EL (cell line): ENCODE measurements at places on chromosomes 7 and 10.

GRCh38 chr7:16271355-16271915 lies 149.9 kb downstream of the CRPPA start:
- DNase-seq = no peak

DNA sequence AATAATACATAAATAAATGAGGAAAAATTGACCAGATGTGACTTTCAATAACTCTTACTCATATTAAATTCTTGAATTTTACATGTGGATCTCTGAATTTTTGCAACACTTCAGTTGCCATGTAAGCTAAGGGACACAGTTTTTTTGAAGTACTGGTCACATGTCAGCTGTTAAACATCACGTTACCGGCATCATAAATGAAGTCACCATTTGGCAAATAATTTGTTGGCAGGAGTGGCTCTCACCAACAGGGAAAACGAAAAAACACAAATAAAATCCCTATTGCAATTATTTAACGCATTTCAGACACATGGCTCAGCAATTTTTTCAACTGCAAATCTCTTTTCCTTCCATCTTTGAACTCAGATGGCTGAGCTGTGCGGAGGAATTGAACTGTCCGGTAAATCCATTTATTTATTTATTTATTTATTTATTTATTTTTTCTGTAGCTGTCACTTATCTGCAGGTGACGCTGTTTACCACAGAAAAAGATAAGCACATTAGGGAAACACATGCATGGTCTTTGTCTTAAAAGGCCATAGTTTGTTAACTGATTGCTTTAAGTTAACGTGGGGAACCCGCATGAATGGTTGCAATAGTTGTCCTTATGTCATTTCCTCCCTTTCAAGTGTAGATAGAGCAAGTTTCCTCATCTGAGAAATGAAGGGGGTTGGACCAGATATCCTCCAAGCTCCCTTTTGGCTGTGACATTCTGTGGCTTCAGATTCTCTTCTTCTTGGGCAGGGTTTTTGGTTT lies 64.7 kb upstream of the JAZF1 start:
- DNase-seq = no peak

DNA sequence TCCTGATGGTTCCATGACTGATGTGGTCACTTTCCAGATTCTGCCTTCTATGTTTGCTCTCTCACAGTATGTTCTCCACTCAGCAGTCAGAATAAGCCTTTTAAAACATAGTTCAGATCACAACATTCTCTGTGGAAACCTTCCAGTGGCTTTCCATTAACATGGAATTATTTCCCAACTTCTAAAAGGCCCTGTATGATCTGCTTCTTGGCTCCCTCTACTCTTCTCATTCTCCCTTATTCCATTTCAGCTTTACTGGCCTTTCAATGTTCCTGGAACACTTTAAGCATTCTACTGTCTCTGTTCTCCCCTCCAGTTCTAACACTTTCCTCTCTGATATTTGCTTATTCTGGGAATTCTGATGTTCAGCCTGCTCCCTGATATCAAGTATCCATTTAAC lies 325.6 kb downstream of the THSD7A start:
- DNase-seq = no peak

GRCh38 chr7:159103382-159104187 lies 41.1 kb downstream of the VIPR2 start:
- DNase-seq = no peak

- DNase-seq = no peak
These were observed 7.6 kb downstream of the CYCS start for GRCh38 chr7:25117226-25118047.

- no peak for DNase-seq
These were observed 109.0 kb downstream of the LRMDA start for GRCh38 chr10:75540357-75540966.

DNA sequence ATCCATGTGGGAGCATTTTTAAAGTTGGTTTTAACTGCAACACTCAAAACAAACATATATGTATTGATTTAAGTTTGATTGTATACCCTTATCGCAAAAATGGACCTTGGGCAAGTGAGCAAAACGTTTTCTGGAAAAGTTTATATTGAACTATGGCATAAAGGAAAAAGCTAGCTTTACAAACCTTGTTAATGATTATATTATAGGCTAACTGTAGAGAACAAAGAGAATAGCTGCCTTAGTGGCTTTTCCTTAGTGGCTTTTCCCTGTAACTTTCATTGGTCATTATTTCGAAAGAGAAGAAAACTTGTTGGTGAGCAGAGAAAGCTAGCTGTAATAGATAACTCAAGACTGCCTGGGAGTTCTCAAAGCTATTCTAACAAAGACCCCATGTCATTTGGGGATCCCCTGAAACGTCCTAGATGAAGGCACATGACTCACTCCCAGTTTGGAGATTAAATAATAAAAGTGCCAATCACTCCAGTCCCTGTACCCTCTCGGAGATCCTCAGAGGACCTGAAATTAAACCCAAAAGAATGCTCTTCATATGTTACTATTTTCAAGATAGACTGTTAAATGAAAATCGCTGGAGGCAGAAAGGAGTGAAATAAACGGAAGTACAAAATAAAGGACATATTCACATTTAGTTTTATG lies 92.1 kb downstream of the SRI start:
- DNase-seq = no peak

DNA sequence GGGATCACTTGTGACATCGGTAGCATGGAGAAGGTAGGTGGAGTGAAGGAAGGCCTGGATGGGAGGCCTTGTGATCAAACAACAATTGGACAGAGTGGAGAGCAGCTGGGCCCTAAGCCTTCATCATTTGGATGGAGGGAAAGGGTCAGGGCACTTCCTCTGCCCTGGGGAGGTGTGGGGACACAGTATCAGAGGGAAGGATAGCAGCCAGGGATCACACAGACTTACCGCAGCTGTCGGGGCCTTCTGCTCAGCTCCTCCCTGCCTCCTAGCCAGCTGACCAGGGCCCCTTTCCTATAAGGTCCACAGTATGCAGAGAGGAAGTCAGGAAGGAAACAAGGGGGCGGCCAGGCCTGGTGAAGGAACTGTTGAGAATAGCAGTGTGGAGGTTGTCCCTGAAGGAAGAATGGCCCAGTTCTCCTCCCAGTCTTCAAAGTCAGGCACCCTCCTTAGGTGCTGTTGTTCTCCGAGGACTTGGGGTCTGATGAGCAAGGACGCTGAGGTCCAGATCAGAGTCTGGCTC lies 62.1 kb downstream of the ABCC2 start:
- DNase-seq = no peak

GRCh38 chr10:63516207-63516606 lies 5.0 kb upstream of the REEP3 start:
- no peak for DNase-seq

DNA sequence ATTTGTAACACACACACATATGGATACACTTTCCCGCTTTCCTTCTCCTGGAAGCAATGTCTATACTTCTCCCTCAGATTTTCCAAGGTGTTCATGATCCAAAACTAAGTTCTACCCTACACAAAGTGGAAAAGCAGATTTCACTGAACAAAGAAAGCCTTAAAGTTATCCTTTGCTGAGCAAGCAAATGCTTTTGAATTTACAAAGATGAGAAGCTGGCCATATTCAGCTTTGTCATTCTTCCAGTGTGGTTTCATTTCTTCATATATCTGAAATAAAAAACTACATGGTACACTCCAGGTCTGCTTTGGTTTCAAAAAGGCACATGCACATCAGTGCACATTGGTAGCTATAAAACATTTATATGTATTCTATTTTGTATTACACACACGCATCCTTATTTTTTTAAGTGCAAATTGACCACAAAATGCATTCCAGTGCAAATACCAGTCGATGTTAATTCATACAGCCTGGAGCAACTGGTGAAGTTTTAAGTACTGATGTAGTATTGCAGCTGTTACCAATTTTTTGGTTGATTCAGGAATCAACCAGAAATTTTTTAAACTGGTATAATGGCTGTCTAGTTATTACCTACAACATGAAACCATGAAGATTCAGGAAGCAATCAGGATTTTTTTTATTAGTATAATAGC lies 65.5 kb upstream of the SRPK2 start:
- DNase-seq = peak; percentile 91

GRCh38 chr10:80453842-80454512 lies at the start of gene TSPAN14:
Gene TSPAN14, plus strand, starts transcription at chr10:80454310. Its CDS starts 34,924 bp downstream, at chr10:80489234.
- DNase-seq = peak; percentile 83

GRCh38 chr10:112218036-112218390 lies 34.4 kb upstream of the GPAM start:
- no peak for DNase-seq

- DNase-seq = peak; percentile 80
These were observed 108.7 kb downstream of the ETV1 start for GRCh38 chr7:13880789-13881188.

DNA sequence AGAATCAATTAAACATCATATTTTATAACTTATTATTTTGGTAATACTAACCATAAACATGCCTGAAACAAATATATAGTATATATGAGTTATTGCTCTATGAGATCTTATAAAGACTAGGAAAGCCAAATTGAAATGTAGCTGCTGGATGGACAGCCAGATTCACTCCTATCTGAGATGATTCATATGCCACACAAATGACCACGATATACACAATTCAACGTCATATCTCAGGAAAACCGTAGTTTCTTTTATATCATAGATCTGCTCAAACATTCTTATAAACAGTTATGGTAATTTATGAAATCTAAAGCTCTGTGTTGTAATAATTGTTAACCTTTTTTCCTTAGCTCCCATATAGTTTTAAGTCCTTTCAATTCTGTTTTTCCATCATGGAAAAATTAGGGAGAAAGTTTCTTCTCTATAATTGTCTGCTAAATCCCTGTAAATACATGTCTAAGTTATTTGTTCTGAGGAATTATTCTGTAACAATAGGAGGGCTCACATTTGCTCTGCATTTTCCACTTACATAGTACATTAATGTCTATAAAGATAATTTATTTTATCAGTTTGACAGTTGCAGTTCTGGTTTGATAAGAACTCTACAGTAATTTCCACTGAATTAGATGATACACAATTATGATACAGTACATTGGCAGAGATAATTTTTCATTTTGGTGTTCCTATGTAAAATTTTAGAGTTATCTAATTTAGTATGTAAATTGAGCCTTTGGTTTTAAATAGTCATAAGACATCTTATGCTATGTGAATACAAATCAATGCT lies 42.7 kb downstream of the GNAT3 start:
- DNase-seq = no peak
